Activated CD8-positive, alpha-beta memory T cell treated with anti-CD3 and anti-CD28 coated beads for 4 hours (primary cell): ENCODE measurements at places on chromosomes 13 and 19.

DNA sequence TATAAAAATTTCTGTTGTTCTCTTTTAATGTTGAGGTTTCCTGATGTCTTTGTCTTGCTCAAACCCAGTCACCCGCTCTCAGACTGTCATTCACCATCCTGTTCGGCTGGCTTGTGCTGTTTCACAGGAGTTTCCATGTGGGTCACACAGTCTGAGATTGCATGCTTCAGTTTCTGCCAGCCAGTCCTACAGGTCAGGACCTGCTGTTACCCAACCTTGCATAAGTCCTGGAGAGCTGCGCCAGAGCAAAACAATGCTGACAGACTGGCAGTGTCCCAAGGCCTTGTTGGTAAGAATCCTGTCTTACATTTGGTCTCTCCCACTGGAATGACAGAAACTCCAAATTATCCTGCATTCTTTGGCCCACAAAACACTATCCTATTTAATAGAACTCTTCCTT lies 340.0 kb upstream of the SLITRK5 start:
- DNase-seq = no peak

DNA sequence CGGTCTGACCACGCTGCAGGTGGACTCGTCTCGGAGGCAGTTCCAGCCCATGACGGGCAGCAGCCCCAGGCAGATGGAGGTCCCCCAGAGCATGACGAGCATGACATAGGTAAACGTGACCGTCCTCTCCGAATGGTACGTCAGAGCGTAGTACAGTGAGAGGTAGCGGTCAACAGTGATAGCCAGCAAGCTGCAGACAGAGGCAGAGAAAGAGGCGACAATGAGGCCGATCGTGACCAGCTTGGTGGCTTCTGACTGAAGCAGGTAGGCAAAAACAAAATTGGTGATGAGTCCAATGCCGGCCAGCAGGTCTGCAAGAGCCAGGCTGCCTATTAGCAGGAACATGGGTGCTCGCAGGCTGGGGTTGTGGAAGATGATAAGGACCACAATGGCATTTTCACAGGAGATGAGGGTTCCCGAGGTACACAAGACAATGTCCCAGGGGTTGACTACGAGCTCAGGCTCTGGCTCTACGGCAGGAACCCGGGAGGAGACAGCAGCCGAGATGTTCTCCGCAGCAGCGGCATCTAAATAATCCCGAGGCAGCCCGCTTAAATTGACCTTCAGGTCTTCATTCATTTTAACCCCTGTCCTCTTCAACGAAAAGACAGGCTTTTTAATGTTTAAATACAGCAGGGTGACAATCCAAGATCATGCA lies 1.2 kb downstream of the GPR12 start:
- no peak for DNase-seq

- no peak for DNase-seq
Measured at GRCh38 chr13:50425772-50426171, 410.5 kb downstream of the KCNRG start.

GRCh38 chr19:29988351-29988750 lies 46.3 kb downstream of the URI1 start:
- no peak for DNase-seq

DNA sequence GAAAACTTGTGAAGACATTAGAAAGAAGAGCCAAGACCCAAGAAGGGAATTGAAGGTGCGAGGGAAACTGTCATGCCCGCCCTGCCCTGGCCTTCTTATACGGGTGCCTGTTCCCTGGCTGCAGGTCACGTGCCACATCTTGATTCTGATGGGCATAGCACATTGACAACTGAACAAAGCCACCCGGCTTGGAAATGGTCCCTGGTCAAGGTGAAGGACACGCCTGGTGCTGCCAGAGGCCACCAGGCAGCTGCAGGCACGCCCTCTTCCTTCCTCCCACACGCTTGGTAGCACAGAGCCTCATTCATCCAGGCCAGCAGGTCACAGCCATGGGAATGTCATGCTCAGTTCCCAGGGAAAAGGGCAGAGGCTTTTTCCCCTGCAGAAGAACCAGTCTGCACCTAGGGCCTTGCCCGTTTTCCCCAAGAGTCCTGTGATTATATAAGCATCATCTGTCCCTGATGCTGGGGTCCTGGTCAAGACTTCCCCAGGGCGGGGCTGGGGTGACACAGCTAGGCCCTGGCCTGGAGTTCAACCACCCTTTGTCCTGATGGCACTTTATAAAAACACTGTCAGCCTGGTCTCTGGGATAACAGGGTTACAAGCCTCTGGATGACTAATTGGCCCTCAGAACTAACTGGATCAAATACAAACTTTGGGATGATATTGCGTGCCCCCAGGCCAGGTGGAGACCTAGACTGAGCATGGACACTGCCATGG lies 56.0 kb downstream of the CDADC1 start:
- DNase-seq = no peak

DNA sequence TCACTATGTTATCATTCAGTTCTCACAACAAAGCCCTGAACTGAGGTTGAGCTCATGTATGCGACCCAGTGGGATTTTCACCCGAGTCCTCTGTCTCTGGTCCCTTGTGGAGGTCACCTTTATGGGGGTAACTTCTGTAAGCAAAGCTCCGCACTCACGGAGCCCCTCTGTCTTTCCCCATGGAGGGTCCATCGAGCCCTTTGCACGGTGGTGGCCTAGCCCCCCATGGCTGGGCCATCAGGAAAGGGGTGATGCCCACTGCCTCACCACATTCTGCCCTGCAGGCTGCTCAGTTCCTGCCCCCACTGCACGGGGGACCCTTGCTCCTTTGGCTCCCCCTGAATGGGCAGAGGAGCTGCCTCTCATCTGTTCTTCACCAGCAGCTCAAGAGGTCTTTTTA lies 39.6 kb downstream of the CHST8 start:
- no peak for DNase-seq

- no peak for DNase-seq
Measured at GRCh38 chr19:30886222-30886621, 463.0 kb downstream of the TSHZ3 start.
